Activated CD4-positive, alpha-beta T cell treated with anti-CD3 and anti-CD28 coated beads, Interleukin-2, amount 10 ng/mL, durations not matched to agents 7 days and 5 days (primary cell): ENCODE measurements at places on chromosomes 3 and 15. TPM values are rescaled to one million over a fixed set of nuclear protein-coding genes. Genes with fewer than 3 reads are reported as not detected.
A peak's percentile ranks its signal among the peaks of the same experiment; 100 is the strongest.

Gene ZNF619
- total RNA-seq = 9.5 TPM

DNA sequence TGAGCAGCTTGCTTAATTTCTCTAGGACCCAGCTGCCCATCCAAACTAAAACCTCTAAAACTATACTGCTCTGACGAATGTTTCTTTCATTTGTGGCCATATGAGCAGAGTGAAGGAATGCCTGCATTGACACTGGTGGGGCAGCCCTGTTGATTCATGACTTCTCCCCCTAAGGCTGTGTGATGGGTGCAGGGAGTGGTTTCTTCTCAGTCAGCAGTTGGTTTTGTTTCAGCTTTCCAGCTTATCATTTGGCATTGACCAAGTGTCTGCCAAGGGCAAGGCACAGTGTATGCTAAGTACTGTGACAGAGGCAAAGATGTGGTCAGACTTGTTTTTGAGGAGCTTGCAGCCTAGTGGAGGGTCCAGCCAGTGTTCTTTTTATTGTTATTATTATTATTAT lies 4.7 kb downstream of the ABHD6 start:
- DNase-seq = no peak

- peak; percentile 62 for DNase-seq
Measured at GRCh38 chr3:189355481-189356201, 183.9 kb downstream of the TPRG1 start.

DNA sequence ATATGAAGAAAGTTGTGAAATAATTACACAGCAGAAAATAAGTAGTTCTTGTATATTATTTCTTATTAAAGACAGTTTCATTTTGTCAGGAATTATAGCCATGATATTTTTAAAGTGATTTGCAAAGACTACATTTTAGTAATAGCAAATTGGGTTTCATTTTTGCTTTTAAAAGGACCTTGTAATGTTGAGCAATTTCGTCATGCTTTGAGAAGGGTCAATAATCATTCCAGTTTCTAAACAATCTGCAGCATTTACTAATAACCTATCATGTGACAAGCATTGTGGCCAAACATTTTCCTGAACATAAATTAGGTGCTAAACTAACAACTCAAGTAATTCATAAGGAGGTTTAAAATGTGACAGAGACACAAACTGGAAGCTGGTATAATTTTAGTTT lies 214.4 kb upstream of the CBLB start:
- no peak for DNase-seq

Gene FSTL1
- total RNA-seq = 0.35 TPM

Gene ATP2C1
- 58.5 TPM for total RNA-seq

Gene AP3B2
- 0.08 TPM for total RNA-seq

GRCh38 chr15:25667829-25668228 lies 195.3 kb downstream of the ATP10A start:
- no peak for DNase-seq

GRCh38 chr15:85766001-85766831 lies 28.5 kb downstream of the KLHL25 start:
- no peak for DNase-seq

DNA sequence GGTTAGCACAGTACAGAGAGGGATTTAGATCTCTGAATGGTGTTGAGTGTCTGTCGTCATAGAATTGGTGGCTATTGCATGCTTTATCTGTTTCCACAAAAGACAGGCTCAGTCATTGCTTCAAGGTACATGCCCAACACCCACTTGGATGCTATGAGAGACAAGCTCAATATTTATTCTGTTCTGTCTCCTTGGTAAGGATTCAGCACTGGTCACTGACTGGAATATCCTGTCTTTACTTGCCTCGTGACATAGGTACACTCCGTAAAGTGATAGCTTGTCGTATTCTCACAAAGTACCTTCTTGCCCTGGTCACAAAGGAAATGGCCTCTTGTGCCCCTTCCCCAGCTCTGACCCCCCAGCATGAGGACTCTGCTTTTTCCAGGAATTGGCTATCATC lies 72.8 kb upstream of the CTNNB1 start:
- no peak for DNase-seq

- DNase-seq = no peak
Measured at GRCh38 chr3:137809509-137809908, 45.4 kb downstream of the SOX14 start.

Gene MTMR10
- total RNA-seq = 24.9 TPM

DNA sequence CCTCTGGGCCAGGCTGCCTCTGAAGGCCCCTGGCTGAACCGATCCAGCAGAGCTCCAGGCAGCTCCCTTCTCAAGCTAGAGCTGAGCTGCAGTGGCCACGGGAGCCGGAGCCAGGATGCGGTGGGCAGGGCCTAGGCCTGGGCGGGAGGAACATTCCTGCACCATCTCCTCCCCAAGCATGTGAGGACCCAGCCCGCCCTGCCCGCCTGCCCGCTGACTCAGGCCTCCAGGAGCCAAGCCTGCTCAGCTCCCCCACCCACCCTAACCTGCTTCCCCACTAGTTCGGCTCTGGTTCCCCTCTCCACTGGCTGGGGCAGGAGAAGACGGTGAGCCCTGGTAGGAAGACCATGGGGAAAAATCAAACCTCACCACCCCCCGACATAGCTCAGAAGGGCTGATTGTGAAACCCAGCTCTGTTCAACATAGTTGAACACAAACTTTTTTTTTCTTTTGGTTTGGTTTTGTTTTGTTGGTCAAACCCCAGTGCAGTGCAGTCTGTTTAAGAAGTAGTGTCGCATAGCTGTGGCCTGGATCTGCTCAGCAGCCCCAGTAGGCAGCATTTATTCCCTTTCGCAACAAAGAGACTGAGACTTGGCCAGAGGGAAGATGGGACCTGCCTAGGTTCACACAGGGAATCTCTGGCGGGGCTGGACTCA lies 13.5 kb downstream of the SNX33 start:
- DNase-seq = no peak

Gene MED12L
- total RNA-seq = 0.35 TPM

Gene SEC22A
- 13.8 TPM for total RNA-seq

- peak; percentile 80 for DNase-seq
Measured at GRCh38 chr3:142723665-142723967, 218 bp upstream of the TRPC1 start.
